Glomerular endothelial cell (primary cell): ENCODE measurements at places on chromosomes 2 and 18. TPM values are rescaled to one million over a fixed set of nuclear protein-coding genes. Genes with fewer than 3 reads are reported as not detected.
A peak's percentile ranks its signal among the peaks of the same experiment; 100 is the strongest.

DNA sequence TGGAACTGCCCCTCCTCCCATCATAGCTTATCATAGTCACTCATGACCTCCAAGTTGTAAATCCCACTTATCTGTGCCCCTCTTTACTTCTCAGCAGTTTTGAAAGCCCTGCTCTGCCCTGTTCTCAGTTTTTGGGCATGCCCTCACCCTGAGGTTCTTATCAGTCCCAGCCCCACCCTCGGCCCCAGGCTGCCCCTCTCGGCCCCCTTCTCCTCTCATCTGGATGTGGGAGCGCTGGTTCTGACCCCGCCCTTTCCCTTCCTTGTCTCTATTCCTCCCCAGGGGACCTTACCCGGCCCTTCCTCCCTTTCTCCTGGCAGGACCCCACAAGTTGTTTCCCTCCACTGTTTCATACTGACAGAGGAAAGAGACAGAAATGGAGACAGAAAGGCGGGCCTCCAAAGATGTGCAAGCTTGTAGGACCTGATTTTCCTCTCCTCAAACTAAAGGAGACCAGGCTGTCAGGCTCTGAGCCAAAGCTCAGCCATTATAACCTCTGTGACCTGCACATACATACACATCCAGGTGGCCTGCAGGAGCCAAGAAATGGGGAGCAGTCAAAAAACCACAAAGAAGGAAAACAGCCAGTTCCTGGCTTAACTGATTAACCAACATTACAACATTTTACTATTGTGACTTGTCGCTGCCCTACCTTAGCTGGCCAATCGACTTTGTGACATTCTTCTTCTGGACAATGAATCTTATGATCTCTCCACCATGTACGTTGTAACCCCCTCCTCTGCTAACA lies 171.0 kb upstream of the HS6ST1 start:
- DNase-seq: no peak

The MSGN1 gene
- not detected in 2 replicates for total RNA-seq

DNA sequence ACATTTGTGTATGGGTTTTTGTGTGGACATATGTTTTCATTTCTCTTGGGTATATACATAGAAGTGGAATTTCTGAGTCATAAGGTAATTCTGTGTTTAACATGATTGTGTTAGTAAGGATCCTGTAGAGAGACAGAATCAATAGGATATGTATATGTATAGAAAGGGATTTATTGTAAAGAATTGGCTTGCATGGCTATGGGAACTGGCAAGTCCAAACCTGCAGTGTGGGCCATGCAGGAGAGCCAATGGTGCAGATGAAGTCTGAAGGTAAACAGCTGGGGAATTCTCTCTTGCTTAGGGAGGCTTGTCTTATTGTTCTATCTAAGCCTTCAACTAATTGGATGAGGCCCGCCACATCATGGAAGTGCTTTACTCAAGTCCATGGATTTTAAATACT lies 39.2 kb upstream of the IL1R2 start:
- DNase-seq: no peak

The NETO1 gene
- 1.3 and 2.0 TPM in 2 replicates for total RNA-seq

GRCh38 chr2:67840460-67841068 lies 222.2 kb downstream of the C1D start:
- DNase-seq: no peak

GRCh38 chr2:126886211-126886915 lies 12.3 kb upstream of the TEX51 start:
- DNase-seq: no peak

The BCL2 gene
- 2.2 and 6.0 TPM in 2 replicates for total RNA-seq

The HOXD12 gene
- not detected in 2 replicates for total RNA-seq

GRCh38 chr2:43201016-43201415 lies 25.4 kb downstream of the ZFP36L2 start:
- no peak for DNase-seq

DNA sequence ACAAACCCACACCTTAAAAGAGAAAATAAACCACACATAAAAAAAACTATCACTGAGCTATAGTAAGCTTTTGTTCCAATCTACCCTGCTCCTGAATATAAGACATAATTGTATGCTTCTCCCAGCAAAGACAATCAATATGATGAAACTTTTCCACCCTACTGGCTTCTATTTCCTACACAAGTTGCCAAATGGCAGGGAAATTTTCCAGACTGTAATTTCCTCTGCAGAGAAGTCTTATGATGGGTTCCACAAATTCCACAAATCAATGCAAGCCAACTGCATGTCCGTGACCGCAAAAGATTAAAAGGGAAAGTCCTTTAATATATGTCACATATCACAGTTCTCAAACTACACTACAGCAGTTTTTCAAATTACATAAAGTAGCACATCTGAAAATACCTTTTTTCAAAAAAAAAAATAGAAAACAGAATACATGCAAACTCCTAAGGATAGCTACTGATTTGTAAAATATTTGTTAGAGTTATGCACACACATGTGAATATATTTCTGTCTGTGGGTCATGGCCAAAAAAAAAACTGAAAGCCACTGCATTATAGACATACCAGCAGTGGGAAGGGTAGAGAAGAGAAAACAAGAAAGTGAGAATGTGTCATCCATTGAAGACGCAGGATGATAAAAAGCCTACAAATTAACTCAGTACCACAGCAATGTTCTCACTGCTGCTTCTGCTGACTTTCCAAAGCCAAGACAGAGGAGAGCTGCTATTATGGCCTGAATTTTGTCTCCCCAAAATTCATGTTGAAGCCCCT lies 61.4 kb downstream of the RPL31 start:
- peak; percentile 39 for DNase-seq

DNA sequence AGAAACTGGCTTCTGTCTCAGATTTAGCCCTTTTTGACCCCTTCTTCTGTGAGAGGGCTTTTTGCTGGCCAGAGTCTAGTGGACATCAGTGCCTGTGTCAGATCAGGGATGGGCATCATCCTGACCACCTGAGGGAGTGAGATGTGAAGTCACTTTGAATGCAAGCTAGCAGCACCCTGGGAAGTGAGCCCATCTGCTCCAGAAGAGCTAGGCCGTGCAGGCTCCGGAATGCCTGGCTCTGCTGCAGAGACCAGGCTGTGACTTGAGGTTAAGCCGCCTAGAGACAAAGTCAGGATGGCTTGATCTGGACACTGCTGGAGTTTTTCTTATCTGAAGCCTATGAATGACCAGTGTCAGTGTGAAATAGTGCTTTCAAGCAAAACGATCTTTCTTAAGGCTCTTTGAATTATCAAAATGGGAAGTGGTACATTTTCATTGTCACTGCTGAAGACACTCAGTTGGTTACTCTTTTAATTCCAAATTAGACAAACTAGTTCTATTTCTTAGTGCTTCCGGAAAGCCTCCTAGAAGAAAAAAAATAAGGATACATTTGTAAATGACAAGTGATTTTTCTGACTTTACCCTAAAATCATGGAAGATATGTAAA lies 20.8 kb downstream of the DGUOK start:
- no peak for DNase-seq

DNA sequence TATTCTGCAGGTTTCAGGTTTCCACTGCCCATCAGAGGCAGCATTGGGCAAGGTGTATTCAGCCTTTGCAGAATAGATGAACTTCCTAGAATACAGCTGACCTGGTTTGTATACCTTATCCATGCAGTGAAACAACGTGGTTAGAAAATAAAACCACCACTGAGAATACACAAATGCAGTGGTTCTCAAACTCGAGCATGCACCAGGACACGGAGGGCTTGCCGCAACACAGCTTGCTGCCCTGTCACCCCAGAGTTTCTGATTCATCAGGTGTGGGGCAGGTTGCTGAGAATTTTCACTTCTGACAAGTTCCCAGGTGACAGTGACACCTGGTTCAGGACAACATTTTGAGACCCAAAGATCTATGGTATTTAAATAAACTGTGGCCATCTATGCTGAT lies 23.4 kb upstream of the C1D start:
- DNase-seq: no peak
